ENCODE measurements at places on chromosomes 3 and 15.

DNA sequence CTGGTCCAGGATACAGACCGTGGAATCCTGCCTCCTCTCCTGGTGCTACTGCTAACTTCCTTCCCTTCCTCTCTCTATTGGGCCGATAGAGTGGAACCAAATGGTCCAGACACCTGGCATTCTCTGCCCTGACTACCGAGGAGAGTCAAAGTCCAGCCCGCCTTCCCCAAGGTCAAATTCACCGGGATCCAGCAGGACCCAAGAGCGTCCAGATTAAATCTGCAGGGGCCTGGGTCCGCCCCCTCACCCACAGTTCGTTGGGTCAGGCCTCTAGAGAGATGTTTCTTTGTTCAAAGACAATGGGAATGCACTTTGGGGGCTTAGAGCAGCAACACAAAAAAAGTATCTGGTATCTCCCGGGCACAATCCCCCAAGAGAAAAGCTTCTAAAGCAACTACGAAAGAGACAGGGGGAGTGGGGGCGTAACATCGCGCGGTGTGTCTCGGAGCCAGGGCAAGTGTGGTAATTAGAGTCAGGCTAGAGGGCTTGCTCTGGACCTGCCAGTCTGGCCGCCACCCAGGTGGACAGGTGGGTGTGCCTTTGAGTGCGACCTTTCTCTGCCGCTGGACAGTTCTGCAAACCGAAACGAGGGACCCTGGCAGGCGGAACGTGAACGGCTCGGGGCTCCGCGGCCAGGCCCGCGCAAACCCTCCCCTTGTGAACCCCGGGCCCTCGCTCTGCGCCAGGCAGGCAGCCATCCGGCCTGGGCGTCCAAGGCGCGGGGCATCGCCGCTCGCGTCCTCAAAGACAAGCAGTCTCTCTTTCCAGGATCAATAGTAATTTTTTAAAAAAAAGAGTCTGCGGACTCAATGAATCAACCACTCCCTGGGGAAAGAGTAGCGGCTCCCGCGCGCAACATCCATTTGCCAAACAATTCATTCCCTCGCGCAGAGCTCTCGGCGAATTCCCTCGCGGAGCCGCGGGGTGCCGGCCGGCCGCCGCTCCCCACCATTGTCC is 806 bp downstream of the KLHL25 start:
- DNase-seq = peak; percentile 38

DNA sequence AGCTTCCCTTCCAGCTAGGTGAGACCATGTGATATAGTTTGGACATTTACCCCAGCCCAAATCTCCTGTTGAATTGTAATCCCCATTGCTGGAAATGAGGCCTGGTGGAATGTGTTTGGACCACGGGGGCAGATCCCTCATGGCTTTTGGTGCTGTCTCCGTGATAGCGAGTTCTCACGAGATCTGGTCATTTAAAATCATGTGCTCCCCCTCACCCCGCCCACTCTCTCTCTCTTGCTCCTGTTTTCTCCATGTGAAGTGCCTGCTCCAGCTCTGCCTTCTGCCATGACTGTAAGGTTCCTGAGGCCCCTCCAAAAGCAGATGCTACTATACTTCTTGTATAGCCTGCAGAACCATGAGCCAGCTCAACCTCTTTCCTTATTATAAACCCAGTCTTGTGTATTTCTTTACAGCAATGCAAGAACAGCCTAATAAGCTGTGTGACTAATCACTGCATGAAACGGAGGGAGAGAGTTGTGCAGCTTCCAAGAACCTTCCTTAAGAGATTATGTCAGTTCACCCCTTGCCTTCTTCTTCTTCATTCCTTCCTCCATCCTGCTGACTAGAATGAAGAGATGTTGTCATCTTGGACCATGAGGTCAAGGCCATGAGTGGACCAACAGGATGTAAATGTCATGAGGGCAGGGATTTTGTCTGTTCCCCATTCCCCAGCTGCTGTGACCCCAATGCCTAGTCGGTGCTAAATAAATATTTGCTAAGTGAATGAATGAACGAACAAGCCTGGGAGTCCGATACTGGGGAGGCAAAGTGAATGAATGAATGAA is 91.0 kb downstream of the CPN2 start:
- peak; percentile 75 for DNase-seq

- DNase-seq = peak; percentile 61
These were observed 70.7 kb downstream of the WNT5A start for GRCh38 chr3:55416331-55416821.

- DNase-seq = no peak
These were observed 1010.8 kb downstream of the FHIT start for GRCh38 chr3:60240492-60240891.

DNA sequence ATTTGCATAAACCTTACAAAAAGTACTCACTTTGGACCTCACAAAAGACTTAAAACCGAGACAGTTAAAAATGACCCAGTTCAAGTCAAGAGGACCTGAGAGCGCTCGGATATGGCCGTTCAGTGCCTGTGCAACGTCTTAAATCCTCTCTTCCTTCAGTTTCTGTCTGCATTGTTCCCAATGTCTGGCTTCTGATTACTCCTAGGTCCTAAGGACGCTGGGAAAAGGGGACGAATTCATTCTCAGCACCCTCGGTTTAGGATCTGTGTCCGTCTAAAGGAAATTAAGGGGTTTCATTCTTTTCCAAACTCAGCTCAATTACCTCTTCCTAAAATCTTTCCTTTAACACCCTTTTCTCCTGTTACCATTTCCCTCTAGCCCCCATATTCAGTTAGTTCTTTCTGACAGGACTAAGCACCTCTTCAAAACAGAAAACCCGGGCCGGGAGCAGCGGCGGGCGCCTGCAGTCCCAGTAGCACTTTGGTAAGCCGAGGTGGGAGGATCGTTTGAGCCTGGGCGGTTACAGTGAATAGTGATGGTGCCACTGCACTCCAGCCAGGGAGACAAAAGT is 970 bp downstream of the DPPA4 start:
- DNase-seq = peak; percentile 29

- DNase-seq = no peak
These were observed 201.1 kb downstream of the UBE2E2 start for GRCh38 chr3:23404246-23404645.

- peak; percentile 14 for DNase-seq
These were observed 18.4 kb upstream of the RPLP1 start for GRCh38 chr15:69434238-69434637.

DNA sequence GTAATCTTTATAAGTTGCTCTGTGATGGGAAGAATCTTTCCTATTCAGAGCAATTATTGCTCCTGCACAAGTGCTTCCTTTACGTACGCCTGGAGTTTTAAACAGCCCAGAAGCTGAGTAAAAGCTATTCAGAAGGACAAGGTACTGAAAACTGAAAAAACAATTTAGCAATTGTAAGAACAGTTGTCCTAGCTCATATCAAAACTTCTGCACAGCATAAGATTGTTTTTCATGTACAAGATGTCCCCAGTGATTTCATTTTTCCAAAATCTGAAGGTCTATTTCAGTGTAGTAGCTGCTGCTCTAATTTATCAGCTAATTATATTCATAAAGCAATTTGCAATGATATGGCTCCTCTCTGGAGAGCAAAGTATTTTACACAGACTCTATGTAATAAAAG is 23.7 kb downstream of the KCNAB1 start:
- DNase-seq = no peak

GRCh38 chr3:9135930-9136525 is 113.4 kb downstream of the SRGAP3 start:
- DNase-seq = no peak

DNA sequence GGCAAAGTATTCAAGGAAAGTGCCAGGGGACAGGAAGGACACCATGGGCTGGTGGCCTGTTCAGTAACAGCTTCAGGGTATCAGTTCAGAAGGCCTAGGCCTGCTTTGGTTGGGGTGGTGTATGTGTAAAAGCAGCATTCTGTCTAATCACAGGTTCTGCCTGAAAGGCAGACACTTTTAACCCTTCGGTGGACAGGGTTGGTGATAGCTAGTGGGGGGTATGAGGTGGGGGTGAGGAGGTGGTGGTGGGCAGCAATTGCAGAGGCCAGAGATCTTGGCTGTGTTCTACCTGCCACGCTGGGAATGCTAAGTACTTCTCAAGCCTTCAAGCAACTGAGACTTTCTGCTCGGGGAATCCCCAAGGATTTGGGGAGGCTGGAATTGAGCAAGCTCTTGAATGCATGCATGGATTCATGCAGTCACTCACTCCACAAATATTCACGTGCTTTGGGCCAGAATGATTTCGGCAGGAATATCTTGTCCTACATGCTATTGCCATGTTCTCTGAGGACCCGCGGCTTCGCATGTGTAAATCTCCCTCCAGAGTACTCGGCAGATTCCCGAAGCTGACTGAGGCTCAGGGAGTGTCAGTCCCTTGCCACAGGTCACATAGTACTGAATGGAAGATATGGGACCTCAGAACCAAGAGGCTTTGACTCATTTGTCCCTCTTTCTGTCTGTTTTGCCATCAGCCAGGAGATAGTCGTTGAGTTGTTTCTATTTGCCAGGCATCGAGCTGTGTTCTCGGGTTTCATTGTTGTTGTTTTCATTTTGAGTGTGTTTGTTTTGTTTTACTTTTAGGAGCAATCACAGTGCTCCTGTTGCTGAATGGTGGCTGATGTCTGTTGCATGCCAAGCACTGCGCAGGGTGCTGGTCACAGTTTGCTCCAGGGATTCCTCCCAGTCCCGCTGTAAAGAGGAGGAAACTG is 65.5 kb downstream of the SMAD3 start:
- peak; percentile 80 for DNase-seq

- no peak for DNase-seq
These were observed 57.4 kb upstream of the PPARG start for GRCh38 chr3:12231431-12231830.

DNA sequence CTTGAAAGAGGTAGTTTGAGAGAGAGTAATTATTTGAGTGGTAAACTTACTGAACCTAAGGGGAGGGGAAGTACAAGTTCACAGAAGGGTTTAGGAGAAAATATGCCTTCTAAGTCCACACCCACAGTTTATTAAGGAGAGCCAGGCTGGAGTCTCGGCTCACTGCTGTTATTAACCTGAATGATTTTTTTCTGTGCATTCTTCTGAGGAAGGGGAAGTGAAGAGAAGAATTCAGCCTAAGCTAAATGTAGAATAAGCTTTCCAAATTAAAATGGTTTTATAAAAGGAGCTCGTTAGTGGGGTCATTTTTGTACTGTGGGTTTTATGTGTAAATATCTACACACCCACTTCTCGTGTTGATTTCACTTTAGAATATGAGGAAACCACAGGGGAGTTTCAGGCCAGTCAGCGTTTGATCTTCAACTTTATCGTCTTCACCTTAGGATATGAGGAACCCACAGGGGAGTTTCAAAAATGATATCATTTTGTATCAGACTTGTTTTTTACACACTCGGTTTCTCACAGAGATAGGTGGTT is 1.5 kb downstream of the WHAMM start:
- DNase-seq = peak; percentile 15

GRCh38 chr15:99409097-99409473 is 156.7 kb upstream of the MEF2A start:
- DNase-seq = peak; percentile 75

DNA sequence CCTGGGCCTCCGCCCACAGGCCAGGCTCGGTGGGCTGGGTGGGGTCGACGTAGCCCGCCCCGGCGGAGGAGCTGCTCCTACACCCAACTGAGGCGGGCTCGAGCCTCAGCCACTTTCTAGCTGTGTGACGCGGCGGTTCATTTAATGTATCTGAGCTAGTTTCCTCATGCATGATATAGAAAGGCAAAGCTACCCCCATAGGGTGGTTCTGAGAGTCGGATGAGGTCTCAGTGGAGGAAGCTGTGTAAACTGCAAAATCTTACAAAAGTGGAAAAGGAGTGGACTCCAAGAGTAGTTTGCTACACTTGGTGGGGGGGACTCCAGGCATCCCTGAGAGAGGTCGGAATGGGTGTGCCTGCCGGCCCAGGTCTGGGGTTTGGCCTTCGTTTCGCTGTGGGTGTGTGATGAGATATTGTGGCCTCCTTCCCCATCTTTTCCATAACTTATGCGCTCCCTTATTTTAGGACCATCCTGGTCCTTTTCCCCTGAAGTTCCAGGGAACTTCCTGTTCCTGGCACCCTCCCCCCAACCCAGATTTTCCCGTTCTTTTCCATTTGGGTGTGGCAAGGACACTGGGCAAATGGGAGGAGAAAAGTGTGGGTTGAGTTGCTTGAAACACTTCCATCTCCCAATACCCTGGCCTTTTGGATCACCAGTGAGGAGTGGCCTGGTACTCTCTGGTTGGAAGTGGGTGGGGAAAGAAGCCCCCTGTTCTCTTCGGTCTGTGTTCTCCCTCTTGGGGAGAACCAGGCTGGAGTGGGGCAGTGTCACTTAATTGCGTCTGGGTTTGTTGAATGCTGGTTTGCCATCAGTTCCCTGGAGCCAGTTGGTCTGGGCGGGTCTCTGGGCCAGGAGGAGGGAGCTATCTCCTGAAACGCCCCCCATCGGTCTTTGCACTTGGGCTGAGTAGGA is 1.1 kb downstream of the PDIA5 start:
- no peak for DNase-seq

- DNase-seq = no peak
These were observed 11.2 kb upstream of the ALCAM start for GRCh38 chr3:105355408-105356061.

- DNase-seq = no peak
These were observed 109.9 kb downstream of the RPLP1 start for GRCh38 chr15:69562564-69562963.

GRCh38 chr15:101641894-101642293 is 10.3 kb downstream of the TM2D3 start:
- peak; percentile 86 for DNase-seq

DNA sequence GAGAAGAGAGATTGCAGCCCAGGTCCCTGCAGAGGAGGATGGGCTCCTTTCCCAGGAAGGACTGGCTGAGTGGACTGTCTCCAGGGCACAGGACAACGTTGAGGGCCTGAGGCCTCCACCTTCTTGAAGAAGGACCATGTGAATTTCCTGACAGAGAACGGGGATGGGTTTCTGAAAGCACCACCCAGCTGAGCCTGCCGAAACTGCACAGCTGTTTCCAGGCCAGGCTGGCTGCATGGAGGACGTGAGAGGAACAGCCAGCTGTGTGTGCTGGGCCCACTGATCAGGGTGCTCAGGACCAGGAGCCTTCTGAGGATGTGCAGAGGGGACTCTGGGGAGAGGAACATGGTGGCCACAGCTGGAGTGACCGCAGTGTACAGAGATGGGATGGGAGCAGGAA is 39.2 kb downstream of the HMCES start:
- DNase-seq = no peak

- no peak for DNase-seq
These were observed 338.4 kb upstream of the ADAMTS9 start for GRCh38 chr3:65026151-65026550.

GRCh38 chr3:139561959-139562676 is 22.6 kb upstream of the RBP1 start:
- DNase-seq = peak; percentile 58

DNA sequence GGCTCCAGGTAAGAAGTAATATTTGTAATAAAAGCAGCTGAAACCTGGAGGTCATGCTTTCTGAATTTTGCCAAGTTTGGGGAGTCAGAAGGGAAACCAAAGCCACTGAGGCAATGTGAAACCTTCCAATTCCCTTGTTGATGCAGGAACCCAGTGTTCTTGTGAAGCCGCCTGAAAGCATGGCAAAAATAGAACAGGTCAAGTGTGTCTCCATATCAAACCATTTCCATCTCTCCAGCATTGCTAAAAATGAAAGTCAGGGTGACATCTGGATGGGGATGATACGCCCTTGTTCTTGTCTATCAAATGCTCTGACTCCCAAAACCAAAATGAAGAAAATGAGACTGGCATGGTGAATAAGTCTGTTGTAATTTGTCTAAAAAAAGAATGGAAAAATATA is 362.5 kb downstream of the VPS13C start:
- DNase-seq = no peak

- no peak for DNase-seq
These were observed 24.9 kb upstream of the ARPIN start for GRCh38 chr15:89937365-89938350.

- DNase-seq = no peak
These were observed 56.4 kb downstream of the RPL39L start for GRCh38 chr3:187082758-187083375.

GRCh38 chr3:146685050-146685814 is 80.1 kb upstream of the PLSCR5 start:
- DNase-seq = no peak

Measured in cardiac fibroblast (primary cell).